Cortex of kidney (tissue), 1 donor: ENCODE measurements at places on chromosomes 7 and 10.

- DNase-seq, result no peak
Observed at GRCh38 chr7:131642429-131642828, 86.0 kb upstream of the PODXL start.

- no peak for DNase-seq
Observed at GRCh38 chr7:83640240-83640639, 8.7 kb downstream of the SEMA3E start.

GRCh38 chr10:77565590-77566023 is 72.0 kb downstream of the KCNMA1 start:
- no peak for DNase-seq

DNA sequence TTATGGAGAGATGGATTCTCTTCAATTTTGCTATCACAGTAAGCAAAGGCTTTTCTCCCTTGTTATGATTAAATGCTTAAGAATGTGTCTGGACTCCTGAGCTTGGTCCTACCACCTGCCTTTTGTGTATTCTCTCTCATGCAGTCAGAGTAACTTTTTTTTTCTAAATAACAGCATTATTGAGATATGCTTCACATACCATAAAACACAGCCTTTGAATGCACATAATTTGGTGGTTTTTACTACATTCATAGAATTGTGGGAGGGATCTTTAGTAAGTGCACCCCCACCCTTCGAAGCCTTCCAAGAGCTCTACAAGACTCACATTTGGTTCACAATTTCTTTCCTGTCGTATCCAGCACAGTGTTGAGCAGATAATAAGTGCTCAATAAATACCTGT is 175.5 kb downstream of the ADAM12 start:
- DNase-seq, result no peak

GRCh38 chr7:125645770-125646169 is 716.1 kb upstream of the POT1 start:
- no peak for DNase-seq

GRCh38 chr10:12835709-12836108 is 165.8 kb downstream of the CCDC3 start:
- no peak for DNase-seq

DNA sequence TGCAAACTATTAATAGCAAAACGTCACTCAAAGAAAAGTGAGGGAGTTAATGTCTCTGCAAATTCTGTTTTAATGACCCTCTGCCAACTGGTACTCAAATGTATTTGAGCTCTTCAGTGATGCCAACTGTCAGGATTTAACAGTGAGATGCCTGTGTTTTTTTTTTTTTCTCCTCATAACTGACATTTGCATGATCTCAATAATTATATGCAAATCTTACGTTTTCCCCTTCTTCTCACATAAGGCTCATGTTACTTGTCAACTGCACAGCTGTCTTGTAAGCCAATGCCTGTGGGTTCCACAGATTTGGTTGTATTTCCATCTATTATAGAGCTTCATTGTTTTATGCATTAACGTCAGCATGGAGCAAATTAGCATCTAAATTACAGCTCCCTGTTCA is 38.2 kb downstream of the PPP1R3A start:
- no peak for DNase-seq

DNA sequence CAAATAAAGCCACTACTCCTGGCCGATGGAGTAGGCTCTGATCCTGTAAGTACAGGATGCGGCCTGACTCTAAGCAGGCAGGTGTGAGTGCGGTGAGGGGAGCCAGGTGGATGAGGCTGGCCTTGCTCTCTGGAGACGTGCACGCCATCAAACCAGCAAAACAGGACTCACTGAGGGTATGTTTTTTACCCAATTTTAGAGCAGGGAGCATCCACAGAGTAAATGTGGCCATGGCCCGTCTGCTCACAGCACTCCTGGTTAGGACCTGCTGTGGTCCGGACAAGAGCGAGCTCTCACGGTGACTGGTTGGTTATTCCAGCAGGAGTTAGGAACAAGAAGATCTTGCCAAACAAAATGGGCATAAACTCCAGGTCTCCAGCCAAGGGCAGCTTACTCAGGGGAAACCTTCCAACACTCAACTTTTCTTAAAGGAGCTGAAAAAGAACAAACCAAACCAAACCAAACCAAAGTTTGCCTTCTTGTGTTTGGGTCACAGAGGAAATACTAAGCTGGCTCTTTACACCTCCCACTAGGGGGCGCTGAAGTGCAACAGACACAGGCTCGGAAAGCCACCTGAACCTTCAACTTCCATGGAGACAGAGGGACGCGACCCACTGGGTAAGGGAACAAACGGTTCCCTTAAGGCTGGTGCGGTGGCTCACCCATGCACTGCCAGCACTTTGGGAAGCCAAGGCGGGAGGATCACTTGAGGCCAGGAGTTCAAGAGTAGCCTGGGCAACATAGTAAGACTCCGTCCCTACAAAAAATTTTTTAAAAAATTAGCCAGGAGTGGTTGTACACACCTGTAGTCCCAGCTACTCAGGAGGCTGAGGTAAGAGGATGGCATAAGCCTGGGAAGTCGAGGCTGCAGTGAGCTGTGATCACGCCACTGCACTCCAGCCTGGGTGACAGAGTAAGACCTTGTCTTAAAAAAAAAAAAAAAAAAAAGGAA is 122.4 kb downstream of the CLEC2L start:
- no peak for DNase-seq

- DNase-seq, result no peak
Observed at GRCh38 chr10:120424198-120424464, 32.9 kb upstream of the PLPP4 start.

DNA sequence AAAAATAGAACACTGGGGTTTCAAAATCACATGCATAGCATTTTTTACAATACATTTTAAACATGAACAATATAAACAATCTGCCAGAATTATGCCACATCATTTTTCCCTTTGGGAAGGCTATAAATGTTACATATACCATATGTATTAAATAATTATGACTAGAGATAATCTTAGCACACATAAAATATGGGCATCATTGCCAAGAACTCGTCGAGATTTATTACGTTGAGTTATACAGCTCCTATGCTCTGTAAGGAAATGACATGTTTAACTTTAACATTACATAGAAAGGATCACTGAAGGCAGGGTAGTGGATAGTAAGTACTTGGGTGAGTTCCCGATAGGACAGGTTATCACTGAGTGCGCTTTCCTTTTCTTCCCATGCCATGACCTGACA is 267.8 kb downstream of the PARD3 start:
- no peak for DNase-seq

GRCh38 chr10:1548596-1548995 is 188.7 kb downstream of the ADARB2 start:
- no peak for DNase-seq

DNA sequence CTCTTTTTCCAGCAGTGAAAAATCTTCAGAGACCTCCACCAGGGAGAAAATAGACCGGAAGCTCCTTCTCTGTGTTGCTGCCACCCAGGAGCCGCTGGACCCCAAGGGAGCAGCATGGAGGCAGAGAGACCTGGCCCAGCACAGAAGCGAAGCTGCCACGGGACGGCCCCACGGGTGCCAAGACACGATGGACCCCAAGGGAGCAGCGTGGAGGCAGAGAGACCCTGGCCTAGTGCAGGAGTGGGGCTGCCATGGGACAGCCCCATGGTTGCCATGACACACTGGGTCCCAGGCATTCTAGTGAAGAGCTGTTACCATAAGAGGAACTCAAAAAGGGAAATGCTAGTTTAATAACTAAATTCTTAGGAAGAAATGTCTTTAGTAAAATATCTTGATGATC is 186.3 kb downstream of the PTPRN2 start:
- no peak for DNase-seq

GRCh38 chr7:45174966-45175765 is 17.6 kb downstream of the RAMP3 start:
- no peak for DNase-seq
